Posterior vena cava (tissue), 2 donors: ENCODE measurements at places on chromosomes 13 and 19. TPM values are rescaled to one million over a fixed set of nuclear protein-coding genes. Genes with fewer than 3 reads are reported as not detected.

The CYP2F1 gene
- total RNA-seq = not detected

The SIGLEC10 gene
- total RNA-seq = 13.5 TPM

The CD37 gene
- 19.6 TPM for total RNA-seq

The CGB5 gene
- not detected for total RNA-seq

The RNF225 gene
- not detected for total RNA-seq

The FGF21 gene
- not detected for total RNA-seq

The CYP2A6 gene
- total RNA-seq = not detected

The ZNF615 gene
- 13.4 TPM for total RNA-seq

The TEX101 gene
- total RNA-seq = not detected

The KIR3DL2 gene
- total RNA-seq = not detected

The ZNF536 gene
- 3.6 TPM for total RNA-seq

The KLF1 gene
- 0.33 TPM for total RNA-seq

The SWSAP1 gene
- 1.8 TPM for total RNA-seq

The TMEM145 gene
- not detected for total RNA-seq

The PSG3 gene
- total RNA-seq = not detected

The SLAIN1 gene
- 6.4 TPM for total RNA-seq

The C19orf33 gene
- total RNA-seq = 1.2 TPM

The ZNF135 gene
- 5.5 TPM for total RNA-seq

The CEP89 gene
- 15.3 TPM for total RNA-seq

The LAIR1 gene
- 18.3 TPM for total RNA-seq

The ZNF700 gene
- total RNA-seq = 9.9 TPM

The PRR20B gene
- not detected for total RNA-seq

The DPF1 gene
- total RNA-seq = 0.65 TPM
